ENCODE measurements at places on chromosomes 12 and 14. TPM values are rescaled to one million over a fixed set of nuclear protein-coding genes. Genes with fewer than 3 reads are reported as not detected.

The CCDC197 gene
- total RNA-seq = not detected

The SLC7A7 gene
- 1.3 TPM for total RNA-seq

The ASB2 gene
- total RNA-seq = 208 TPM

The SLC41A2 gene
- 11.7 TPM for total RNA-seq
